ENCODE measurements at places on chromosomes 7 and 10.

DNA sequence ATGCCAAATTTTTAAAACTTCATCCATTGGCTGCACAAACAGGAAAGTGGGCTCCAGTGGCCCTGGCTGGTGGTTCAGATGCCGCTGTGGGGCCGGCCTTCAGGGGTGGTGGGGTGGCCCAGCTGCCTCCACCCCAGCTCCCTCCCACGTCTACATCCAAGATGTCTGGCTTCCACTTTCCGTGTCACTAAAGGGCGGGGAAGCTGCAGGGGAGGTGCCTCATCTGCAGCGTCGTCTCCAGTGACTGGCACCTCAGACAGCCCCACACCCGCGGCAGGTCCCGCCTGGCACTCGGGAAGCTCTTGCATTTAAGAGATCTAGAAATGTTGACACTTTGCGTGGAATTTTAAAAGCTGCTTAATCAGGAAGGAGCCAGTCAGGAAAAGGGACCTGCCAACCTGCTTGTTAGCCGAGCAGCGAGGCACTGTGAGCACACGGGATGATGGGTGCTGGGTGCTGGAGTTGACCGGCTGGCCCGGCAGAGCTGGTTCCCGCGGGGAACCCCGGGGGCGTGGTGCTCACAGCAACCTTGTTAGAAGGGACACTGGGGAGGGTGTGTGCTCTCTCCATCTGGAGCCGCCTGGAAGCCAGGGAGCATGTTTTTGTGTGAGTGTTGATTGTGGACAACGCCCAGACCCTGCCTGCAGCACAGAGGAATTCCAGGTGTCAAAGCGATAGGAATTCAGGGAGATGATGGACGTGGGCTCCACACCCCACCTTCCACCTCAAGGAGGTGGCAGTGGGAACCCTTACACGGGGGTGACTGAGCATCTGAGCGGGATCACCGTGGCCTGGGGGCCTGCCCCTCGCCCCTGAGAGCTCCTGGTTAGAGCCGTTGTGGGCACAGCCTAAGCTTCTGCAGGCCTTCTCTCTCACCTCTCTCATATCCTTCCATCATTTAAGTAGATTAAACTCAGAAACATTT lies 320.5 kb downstream of the PTPRN2 start:
- DNase-seq = no peak

GRCh38 chr7:149741629-149742028 lies 31.8 kb downstream of the ZNF467 start:
- DNase-seq = no peak

- DNase-seq = no peak
Observed at GRCh38 chr10:69677985-69678654, 48.1 kb downstream of the FAM241B start.

DNA sequence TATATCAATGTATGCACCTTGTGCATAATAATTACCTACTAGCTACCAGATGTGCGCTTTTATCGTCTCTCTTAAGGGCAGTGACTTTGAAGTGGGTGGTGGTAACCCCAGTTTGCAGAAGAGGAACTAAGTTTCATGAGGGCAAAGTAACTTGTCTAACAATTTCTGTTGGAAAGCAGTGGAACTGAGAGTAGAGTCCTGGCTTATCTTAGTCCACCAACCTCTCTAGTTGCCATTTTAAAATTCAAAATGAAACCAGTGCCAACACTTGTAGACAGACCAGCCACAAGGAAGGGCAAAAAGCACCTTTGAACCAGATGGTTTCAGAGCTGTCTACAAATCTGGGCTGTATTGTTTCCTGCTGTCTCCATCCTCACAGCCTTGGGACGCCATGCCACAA lies 32.0 kb upstream of the RBM20 start:
- DNase-seq = no peak

DNA sequence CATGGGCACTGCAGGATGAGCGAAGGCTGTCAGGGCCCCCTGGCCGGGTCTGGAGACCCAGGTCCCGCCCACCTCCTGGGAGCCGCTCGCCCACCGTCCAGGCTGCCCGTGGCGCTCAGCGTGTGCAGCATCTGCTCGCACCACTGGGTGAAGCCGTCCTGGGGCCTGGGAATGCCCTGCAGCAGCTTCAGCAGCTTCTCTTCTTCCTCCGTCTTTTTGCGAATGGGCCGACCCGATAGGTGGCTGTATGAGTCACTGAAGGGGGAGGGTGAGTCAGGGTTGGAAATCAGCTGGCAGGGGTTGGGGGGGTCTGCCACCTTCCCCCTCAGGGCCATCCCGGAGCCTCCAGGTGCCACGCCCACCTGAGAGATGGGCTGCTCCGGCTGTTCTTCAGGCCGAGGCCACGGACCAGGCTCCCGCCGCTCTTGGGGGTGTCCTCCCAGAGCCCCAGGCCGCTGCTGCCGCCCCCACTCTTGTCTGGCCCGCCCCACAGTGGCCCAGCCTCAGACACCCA lies 8.7 kb downstream of the GNB2 start:
- DNase-seq = no peak

DNA sequence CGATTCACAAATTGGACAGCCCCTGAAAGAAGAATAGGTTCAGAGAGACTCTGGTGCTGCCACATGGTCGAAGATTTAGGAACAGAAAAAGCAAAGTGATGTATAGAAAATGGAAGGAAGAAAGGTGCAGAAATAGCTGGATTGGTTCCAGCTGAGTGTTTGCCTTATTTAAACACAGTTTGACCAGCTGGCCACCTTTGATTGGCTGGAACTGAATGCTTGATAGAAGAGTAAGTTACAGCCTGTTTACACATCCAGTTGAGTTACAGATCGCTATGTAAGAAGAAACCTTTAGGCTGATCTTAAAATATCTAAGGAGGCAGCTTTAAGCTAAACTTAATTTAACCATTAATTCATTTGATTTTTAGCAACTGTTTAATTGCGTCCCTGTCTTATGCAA lies 40.3 kb upstream of the KAT6B start:
- DNase-seq = no peak

GRCh38 chr7:46160861-46161260 lies 239.8 kb upstream of the IGFBP3 start:
- DNase-seq = no peak

DNA sequence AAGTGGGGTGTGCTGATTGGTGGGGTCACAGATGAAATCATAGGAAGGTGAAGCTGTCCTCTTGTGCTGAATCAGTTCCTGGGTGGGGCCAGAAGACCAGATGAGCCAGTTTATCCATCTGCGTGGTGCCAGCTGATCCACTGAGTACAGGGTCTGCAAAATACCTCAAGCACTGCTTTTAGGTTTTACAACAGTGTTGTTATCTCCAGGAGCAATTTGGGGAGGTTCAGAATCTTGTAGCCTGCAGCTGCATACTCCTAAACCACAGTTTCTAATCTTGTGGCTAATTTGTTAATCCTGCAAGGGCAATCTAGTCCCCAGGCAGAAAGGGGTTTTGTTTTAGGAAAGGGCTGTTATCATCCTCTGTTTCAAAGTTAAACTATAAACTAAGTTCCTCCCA lies 17.0 kb upstream of the IFRD1 start:
- DNase-seq = no peak

GRCh38 chr10:98167191-98167590 lies 32.7 kb downstream of the R3HCC1L start:
- DNase-seq = peak; percentile 12

GRCh38 chr7:34727464-34727995 lies 69.5 kb downstream of the NPSR1 start:
- DNase-seq = no peak

- DNase-seq = no peak
Observed at GRCh38 chr10:119333146-119333792, 125.9 kb downstream of the GRK5 start.

- DNase-seq = no peak
Observed at GRCh38 chr10:3987143-3987974, 202.3 kb upstream of the KLF6 start.

DNA sequence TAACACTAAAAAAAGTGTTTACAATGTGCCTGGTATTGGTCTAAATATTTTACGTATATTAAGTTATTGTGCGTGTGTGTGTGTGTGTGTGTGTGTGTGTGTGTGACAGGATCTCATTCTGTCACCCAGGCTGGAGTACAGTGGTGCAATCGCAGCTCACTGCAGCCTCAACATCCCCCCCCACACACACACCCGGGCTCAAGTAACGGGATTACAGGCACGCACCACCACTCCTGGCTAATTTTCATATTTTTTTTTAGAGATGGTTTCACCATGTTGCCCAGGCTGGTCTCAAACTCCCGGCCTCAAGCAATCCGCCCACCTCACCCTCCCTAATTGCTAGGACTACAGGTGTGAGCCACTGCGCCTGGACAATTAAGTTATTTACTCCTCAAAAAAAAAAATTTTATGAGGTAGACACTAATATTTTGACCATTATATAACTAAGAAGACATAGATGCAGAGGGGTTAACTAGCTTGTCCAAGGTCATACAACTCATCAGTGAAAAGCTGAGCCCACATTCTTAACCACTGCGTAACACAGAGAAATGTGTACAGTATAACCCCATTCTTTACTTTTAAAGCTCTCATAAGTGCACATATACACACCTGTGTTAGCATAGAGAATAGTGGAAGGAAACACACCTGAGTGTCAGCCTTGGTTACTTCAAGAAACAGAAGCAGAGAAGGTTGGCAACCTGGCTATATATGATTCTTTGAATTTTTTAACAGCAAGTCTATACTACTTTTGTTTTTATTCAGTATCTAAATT lies 35.0 kb downstream of the DNAJC12 start:
- no peak for DNase-seq

- no peak for DNase-seq
Observed at GRCh38 chr10:104937567-104937966, 296.5 kb downstream of the SORCS3 start.

DNA sequence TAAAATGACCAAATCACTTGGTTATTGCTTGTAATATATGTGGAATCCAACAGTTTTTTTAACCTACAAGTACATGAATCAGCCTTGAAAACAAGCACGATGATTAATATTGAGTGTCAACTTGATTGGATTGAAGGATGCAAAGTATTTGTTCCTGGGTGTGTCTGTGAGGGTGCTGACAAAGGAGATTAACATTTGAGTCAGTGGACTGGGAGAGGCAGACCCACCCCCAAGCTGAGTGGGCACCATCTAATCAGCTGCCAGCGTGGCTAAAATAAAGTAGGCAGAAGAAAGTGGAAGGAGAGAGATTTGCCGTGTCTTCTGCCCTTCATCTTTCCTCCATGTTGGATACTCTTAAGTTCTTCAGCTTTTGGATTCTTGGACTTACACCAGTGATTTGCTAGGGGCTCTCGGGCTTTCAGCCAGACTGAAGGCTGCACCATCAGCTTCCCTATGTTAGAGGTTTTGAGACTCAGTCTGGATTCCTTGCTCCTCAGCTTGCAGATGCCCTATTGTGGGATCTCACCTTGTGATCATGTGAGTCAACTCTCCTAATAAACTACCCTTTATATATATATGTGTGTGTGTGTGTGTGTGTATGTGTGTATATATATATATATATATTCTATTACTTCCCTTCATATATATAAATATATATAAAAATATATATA lies 118.4 kb upstream of the WDR11 start:
- DNase-seq = no peak

- no peak for DNase-seq
Observed at GRCh38 chr10:43683451-43684291, 35.0 kb upstream of the ZNF32 start.

DNA sequence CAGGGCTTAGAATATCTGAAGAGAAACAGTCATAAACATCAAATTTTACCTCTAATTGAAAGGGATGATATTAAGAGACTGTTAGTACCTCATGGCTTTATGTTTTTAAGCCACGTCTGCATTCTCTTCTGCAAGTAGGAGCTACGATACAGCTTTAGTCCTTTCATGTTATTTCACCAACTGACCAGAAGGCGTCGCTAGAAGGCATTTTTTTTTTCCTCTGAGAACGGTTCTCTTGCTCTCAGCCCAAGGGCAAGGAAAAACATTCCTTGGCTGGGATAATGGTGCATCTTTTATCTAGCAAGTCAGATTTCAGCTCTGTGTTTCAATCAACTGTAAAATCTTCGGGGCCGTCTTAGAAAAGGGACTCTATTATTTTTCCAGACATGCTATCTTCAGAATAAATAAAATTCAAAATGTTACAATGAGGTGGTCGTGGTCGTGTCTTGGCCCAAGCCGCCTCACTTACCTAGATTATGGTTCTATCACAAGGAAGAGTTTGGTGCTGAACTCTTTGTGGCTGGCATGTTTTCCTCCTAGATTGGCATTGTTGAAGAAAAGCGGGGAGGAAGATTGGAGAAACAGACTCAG lies 41.6 kb upstream of the LYZL2 start:
- peak; percentile 20 for DNase-seq
